ENCODE measurements at places on chromosomes 16 and 17. TPM values are rescaled to one million over a fixed set of nuclear protein-coding genes. Genes with fewer than 3 reads are reported as not detected.

The ABCA9 gene
- total RNA-seq = 57.5 TPM

The HES7 gene
- total RNA-seq = not detected

The ADAP2 gene
- total RNA-seq = 43.2 TPM

The CRYM gene
- not detected for total RNA-seq

The SLC25A10 gene
- total RNA-seq = 17.0 TPM

The TPPP3 gene
- 4.8 TPM for total RNA-seq

The TMEM92 gene
- total RNA-seq = not detected

The TBC1D3C gene
- 0.19 TPM for total RNA-seq

The DNASE1L2 gene
- 0.39 TPM for total RNA-seq

The TP53TG3 gene
- total RNA-seq = not detected

The CES4A gene
- total RNA-seq = 12.5 TPM

The ENPP7 gene
- total RNA-seq = 0.26 TPM

The GH1 gene
- not detected for total RNA-seq

The ABAT gene
- 4.4 TPM for total RNA-seq

The ITGAL gene
- 6.8 TPM for total RNA-seq

The PYY gene
- not detected for total RNA-seq

The IRX3 gene
- 1.4 TPM for total RNA-seq

The NPIPA5 gene
- 15.2 TPM for total RNA-seq

The SRRM2 gene
- total RNA-seq = 505 TPM

The ZMYND15 gene
- total RNA-seq = 2.9 TPM

The KRT13 gene
- not detected for total RNA-seq

The SDR42E2 gene
- not detected for total RNA-seq

The SCGB1C2 gene
- total RNA-seq = not detected

The SPATA2L gene
- 9.1 TPM for total RNA-seq

The ADAM11 gene
- 0.67 TPM for total RNA-seq

The PRRT2 gene
- total RNA-seq = 1.5 TPM

The PMM2 gene
- total RNA-seq = 51.8 TPM

The EFNB3 gene
- 0.58 TPM for total RNA-seq

The ZNF768 gene
- 24.8 TPM for total RNA-seq

The HS3ST3A1 gene
- 0.22 TPM for total RNA-seq

The ATP2C2 gene
- 0.67 TPM for total RNA-seq

The KRTAP16-1 gene
- not detected for total RNA-seq

The DPEP3 gene
- total RNA-seq = 0.16 TPM

The PLD6 gene
- 12.4 TPM for total RNA-seq

The HNF1B gene
- not detected for total RNA-seq

The RANGRF gene
- 20.8 TPM for total RNA-seq

The HOXB9 gene
- total RNA-seq = 0.58 TPM

The YBX2 gene
- total RNA-seq = 2.3 TPM

The AIPL1 gene
- not detected for total RNA-seq

The GRAPL gene
- total RNA-seq = 5.4 TPM

Data from mesenteric fat pad (tissue), 1 donor.